PC-9 (cell line): ENCODE measurements at places on chromosomes 4 and X.

DNA sequence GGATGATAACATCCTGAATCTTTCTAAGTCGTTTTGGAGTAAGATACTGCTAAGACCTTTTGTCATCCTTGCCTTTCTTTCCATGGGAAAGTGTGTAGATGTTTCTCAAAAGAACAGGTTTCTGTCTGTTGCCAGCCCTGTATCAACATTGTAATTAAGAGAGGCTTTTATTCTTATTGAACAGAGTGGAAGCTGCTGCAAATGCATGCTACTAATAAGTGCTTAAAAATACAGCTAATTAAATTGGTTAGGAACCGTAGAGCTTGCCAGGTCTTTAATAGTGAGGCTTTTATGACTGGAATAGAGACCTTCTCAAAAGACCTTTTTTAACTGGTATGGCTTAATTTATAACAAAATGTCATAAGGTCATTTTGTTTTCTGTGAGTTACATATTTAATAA is 34.4 kb downstream of the INTU start:
- H3K27ac ChIP-seq, result no peak overlapping the region
- H3K36me3 ChIP-seq, result 0 out of 2 replicates have a peak, but pooled peaks cover 3% of the 10 kb centered on the region
- H3K4me1 ChIP-seq, result no peaks in the 10 kb centered on the region

DNA sequence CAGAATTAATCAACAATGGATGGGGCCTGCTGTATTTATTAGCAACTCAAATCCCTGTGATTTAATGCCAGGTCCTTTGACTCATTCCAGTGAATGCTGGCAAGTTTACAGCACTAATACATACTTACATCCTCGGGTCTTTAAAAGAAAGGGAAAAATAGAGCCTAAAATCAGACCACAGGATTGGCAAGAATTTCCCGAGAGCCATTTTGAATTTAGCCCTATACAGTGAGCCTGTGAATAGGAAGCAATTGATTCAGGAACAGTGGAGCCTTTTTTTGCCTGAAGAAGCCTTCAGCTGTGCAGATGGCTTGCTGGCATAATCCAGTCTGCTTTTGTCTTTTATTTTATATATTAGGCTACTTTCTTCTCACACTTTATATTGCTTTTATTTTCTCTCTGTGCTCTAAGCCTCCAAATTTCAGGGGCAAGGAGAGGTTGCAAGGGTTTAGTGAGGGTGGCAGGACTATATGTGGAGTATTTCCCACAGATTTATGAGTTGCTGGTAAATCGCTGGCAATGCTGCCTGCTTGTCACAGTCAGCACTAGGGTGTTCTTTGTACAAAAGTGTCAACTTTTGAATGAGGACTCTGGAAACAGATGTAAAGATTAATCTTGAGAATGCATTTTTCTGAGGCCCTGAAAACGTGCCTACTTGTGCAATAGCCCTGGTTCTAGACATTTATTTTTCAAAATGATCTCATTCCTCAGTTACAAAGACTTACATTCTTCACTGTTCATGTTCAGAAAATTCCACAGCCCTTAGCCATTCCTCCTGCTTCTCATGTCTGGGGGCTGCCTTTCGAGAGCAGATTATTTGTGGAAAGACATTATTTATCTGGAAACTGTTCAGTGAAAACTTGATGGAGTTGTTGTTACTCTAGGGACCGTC is 303.5 kb downstream of the SPRY1 start:
- no peaks in the 10 kb centered on the region for H3K36me3 ChIP-seq
- H3K27ac ChIP-seq, result no peak overlapping the region
- no peak for DNase-seq
- no peak overlapping the region for H3K4me3 ChIP-seq
- no peaks in the 10 kb centered on the region for H3K27me3 ChIP-seq

DNA sequence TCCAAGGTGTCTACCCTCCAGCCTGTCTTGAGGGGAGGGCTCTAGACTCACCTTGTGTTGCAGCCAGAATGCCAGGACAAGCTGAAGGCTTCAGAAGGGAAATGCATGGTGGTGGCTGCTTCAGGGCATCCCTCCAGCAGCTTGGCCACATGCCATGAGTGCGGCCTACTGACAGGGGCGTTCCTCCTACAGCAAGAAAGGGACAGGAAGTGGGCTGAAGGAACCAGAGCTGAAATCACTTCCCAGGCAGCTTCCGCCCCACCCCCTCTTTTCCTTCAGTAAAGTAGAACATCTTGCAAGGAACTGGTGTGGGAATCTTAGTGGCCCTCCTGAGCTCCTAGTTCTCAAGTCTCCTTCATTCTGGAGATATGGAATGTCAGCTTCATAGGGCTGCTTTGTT is 167.5 kb upstream of the DGKK start:
- H3K36me3 ChIP-seq, result no peaks in the 10 kb centered on the region

DNA sequence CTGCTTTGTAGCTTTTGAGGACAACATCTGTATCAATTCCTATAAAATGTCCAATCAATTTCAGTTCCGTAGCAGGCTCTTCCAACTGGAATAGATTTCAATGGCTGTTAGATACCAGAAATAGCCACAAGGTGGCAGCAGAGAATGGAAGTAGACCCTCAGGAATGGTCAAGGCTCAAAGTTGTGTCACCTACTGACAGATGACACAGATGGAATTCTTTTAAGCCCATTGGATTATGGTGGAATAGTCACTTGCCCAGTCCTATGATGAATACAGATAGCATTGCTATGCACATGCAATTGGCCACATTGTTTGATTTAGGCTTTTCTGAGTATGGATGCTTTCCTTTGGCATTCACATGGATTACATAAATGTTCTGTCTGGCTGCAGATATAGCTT is 130.4 kb upstream of the RADX start:
- no peaks in the 10 kb centered on the region for H3K4me1 ChIP-seq
- no peak overlapping the region for H3K4me3 ChIP-seq
- H3K27ac ChIP-seq, result no peak overlapping the region
- no peaks in the 10 kb centered on the region for H3K36me3 ChIP-seq
- peak; percentile 20 for DNase-seq

GRCh38 chr4:94827481-94828110 is 69.8 kb downstream of the BMPR1B start:
- no peaks in the 10 kb centered on the region for H3K27me3 ChIP-seq
- H3K4me3 ChIP-seq, result no peak overlapping the region

GRCh38 chr4:115537387-115537786 is 424.0 kb upstream of the NDST4 start:
- no peaks in the 10 kb centered on the region for H3K36me3 ChIP-seq
- no peak for DNase-seq
- no peaks in the 10 kb centered on the region for H3K4me1 ChIP-seq
- no peaks in the 10 kb centered on the region for H3K27me3 ChIP-seq

DNA sequence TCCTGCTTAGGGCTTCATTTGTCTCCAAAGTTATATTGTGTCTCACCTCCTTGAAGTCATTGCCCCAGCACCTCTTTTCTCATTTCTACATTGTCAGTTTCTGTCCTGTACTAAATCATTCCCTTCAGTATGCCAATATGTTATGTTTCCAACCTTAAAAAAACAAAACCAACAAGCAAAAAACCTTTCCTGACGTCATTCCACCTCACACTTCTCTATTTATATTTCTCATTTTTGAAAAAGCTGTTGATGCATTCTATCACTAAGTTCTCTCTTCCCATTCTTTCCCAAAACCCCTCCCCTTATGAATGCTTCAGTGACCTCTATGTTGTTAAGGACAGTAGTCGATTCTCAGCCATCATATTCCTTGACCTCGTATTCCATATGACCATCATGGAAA is 98.7 kb upstream of the ARHGAP24 start:
- no peaks in the 10 kb centered on the region for H3K27me3 ChIP-seq
- H3K27ac ChIP-seq, result no peak overlapping the region
- no peaks in the 10 kb centered on the region for H3K4me1 ChIP-seq
- no peak overlapping the region for H3K4me3 ChIP-seq

DNA sequence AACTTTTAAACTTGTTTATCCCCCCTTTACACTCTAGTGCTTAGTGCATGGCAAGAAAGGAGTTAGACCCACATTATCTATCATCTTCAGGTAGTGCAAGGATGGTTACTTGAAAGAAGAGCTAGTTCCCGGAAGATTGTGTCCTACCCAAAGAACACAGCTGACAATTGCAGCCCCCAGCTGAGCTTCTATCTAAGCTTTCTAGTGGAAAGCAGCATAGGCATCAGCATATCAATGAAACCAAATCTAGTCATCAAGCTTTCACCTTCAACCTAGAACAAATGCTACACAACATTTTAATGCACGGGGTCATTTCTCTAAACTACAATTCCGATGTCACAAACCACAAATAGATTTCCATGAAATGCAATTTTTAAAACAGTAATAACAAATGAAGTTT is 88.9 kb upstream of the TFDP3 start:
- no peaks in the 10 kb centered on the region for H3K36me3 ChIP-seq
- H3K4me1 ChIP-seq, result no peaks in the 10 kb centered on the region
- no peak overlapping the region for H3K27ac ChIP-seq
- H3K27me3 ChIP-seq, result 0 out of 2 replicates have a peak, but pooled peaks cover 4% of the 10 kb centered on the region
- H3K4me3 ChIP-seq, result no peak overlapping the region

- H3K4me1 ChIP-seq, result no peaks in the 10 kb centered on the region
- H3K27ac ChIP-seq, result no peak overlapping the region
- no peaks in the 10 kb centered on the region for H3K36me3 ChIP-seq
- no peak for DNase-seq
- no peaks in the 10 kb centered on the region for H3K27me3 ChIP-seq
Measured at GRCh38 chr4:3352941-3353594, 60.2 kb downstream of the RGS12 start.
